ENCODE measurements at places on chromosomes 12 and 14.

GRCh38 chr14:93375673-93376156 is 28.7 kb downstream of the COX8C start:
- DNase-seq: no peak
- H3K4me3 ChIP-seq: no peak overlapping the region
- no peaks in the 10 kb centered on the region for H3K27me3 ChIP-seq
- H3K36me3 ChIP-seq: no peaks in the 10 kb centered on the region
- no peak overlapping the region for H3K27ac ChIP-seq

- DNase-seq: no peak
- no peaks in the 10 kb centered on the region for H3K4me1 ChIP-seq
- H3K4me3 ChIP-seq: no peak overlapping the region
- no peaks in the 10 kb centered on the region for H3K36me3 ChIP-seq
- H3K27me3 ChIP-seq: no peaks in the 10 kb centered on the region
Observed at GRCh38 chr12:104436790-104437189, 20.0 kb upstream of the CHST11 start.

GRCh38 chr14:51576879-51577278 is 74.8 kb upstream of the FRMD6 start:
- H3K4me1 ChIP-seq: no peaks in the 10 kb centered on the region
- DNase-seq: no peak
- no peaks in the 10 kb centered on the region for H3K36me3 ChIP-seq
- H3K27me3 ChIP-seq: peaks cover 22% of the 10 kb centered on the region

DNA sequence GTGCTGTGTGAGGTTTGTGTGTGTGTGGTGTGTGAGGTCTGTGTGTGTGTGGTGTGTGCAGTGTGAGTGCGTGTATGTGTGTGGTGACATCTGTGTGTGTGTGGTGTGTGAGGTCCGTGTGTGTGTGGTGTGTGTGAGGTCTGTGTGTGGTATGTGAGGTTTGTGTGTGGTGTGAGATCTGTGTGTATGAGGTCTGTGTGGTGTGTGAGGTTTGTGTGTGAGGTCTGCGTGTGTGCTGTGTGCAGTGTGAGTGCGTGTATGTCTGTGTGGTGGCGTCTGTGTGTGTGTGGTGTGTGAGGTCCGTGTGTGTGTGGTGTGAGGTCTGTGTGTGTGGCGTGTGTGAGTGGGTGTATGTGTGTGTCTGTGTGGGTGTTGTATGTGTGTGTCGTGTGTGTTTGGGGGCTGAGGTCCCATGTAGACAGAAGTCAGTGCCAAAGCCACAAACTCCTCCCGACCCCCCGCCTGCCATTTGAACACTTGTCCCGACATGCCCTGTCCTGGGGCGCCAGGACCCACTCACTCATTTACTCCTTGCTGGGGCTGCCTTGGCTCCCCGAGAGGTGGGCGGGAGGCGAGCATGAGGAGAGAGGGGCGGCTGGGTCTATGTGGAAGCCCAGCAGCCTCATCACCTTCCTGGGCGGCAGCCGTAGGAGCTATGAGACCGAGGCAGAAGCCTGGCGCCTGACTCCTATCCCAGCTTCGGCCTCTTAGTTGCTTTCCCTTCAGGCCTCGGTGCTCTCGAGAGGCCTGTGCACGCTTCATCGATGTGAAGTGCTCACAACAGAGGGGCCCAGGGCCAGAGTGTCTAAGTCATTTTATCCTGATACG is 20.5 kb downstream of the RILPL1 start:
- H3K4me1 ChIP-seq: no peaks in the 10 kb centered on the region
- DNase-seq: no peak
- no peak overlapping the region for H3K4me3 ChIP-seq
- H3K27me3 ChIP-seq: no peaks in the 10 kb centered on the region

DNA sequence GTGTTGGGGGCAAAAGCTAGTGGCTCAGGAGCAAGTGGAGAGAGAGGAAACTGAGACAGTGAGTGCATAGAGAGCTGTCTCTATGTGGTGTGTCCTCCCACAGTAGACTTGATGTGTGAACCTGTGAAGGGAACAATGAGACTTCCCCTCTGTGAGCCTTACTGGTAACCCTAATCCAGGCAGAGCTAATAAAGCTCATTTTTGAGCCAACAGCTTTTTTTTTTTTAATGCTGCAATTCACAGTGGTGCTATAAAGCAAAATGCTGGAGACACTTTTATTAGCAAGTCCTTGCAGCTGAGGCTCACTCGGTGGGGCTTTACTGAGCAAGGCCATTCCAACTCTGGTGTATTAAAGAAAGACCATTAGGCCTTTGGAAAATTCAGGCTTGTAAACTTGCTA is 26.9 kb downstream of the FBXW8 start:
- H3K4me3 ChIP-seq: no peak overlapping the region
- no peaks in the 10 kb centered on the region for H3K4me1 ChIP-seq
- no peaks in the 10 kb centered on the region for H3K27me3 ChIP-seq
- DNase-seq: no peak
- peaks cover 10% of the 10 kb centered on the region for H3K36me3 ChIP-seq

DNA sequence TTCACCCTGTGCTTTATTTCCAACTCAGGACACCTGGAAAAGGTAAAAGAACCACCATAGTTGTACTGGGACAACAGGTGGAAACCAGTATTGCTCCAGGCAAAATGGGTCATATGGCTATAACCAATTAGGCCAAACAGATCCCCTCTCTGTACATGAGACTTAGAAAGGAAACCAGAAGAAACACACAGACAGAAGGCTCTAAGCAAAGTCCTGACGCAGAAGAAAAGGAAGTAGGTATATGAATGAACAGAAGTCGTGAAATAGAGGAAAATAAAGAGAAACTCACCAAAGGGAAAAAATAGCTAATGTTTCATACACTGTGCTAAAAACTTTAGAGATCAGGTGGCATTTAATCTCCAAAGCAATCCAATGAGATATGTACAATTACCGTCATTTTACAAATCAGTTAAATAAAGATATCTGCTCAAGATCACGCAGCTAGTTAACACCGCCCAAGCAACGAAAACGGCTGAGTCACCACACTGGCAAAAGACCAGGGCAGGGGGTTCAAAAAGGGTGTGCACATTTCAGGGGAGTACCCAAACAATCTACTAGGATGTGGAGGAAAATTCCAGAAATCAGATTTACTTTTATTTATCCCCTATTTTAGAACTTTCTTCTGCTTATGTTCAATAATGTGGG is 82.3 kb downstream of the ITPR2 start:
- DNase-seq: no peak
- H3K36me3 ChIP-seq: no peaks in the 10 kb centered on the region
- H3K27ac ChIP-seq: no peak overlapping the region
- H3K27me3 ChIP-seq: no peaks in the 10 kb centered on the region
- no peak overlapping the region for H3K4me3 ChIP-seq

- H3K4me3 ChIP-seq: no peak overlapping the region
- no peak for DNase-seq
- no peaks in the 10 kb centered on the region for H3K27me3 ChIP-seq
- H3K36me3 ChIP-seq: no peaks in the 10 kb centered on the region
- H3K27ac ChIP-seq: no peak overlapping the region
Observed at GRCh38 chr12:41064411-41064810, 123.7 kb upstream of the PDZRN4 start.

DNA sequence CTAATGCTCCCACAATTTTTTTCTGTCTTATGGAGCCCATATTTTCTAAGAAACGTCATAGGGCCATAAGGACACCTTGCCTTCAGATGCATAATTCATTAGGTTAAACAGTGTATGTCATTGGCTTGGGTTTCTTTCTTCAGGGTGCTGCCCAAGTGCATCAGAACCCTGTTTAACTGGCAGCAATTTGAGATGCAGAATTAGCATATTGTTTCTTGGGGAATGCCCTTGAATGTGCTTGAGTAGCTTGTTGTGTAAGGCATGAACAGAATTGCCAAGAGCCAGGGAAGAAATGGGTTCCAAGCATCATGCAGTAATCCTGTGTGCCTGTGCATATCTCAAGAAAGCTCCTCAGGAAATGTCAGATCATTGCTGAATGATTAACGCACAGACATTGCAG is 277.2 kb downstream of the SYT1 start:
- no peak overlapping the region for H3K27ac ChIP-seq
- no peaks in the 10 kb centered on the region for H3K36me3 ChIP-seq
- H3K4me3 ChIP-seq: no peak overlapping the region
- no peaks in the 10 kb centered on the region for H3K4me1 ChIP-seq

GRCh38 chr14:27881063-27881462 is 885.5 kb upstream of the FOXG1 start:
- no peaks in the 10 kb centered on the region for H3K36me3 ChIP-seq
- no peaks in the 10 kb centered on the region for H3K27me3 ChIP-seq
- no peak overlapping the region for H3K27ac ChIP-seq
- no peak overlapping the region for H3K4me3 ChIP-seq
- no peaks in the 10 kb centered on the region for H3K4me1 ChIP-seq

DNA sequence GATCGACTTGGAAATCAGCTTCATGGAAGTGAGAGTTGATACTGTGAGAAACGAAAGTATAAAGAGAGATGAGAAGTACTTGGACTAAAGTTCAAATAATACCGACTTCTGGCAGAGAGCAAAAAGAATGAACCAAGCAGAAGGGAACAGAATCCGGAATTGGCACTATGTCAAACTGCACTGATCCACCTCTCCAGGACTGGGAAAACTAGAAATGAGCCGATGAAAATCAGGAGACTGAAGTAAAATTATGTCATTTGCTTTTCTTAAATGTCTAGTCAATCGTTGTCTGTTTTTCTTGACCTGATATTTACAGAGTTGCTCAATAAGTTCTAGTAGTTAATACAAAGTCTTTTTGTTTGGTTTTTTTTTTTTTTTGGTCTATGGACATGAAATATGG is 163.0 kb upstream of the FOXG1 start:
- H3K4me3 ChIP-seq: no peak overlapping the region
- no peaks in the 10 kb centered on the region for H3K36me3 ChIP-seq
- no peak overlapping the region for H3K27ac ChIP-seq
- H3K27me3 ChIP-seq: no peaks in the 10 kb centered on the region
- no peak for DNase-seq

DNA sequence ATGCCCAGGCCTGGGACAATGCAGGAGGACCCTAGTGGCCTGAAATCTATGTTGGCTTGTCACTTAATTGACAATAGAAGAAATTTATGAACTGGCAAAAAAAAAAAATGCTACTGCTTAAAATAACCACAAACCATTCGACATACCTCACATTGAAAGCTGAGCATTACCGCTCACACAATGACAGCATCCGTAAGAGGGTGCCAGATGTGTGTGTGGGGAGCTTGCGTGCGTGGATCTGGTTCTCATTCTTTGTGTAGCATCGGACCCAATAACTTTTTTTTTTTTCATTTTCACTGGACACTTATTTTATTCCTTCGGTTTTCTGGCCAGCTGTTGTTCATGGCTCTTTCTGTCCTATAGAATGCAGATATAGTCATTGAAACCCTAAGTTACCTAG is 216.7 kb downstream of the VRK1 start:
- no peaks in the 10 kb centered on the region for H3K4me1 ChIP-seq
- H3K4me3 ChIP-seq: no peak overlapping the region
- H3K27ac ChIP-seq: no peak overlapping the region
- DNase-seq: no peak

Data from CD4-positive, alpha-beta T cell (primary cell).